Stimulated activated CD4-positive, alpha-beta T cell treated with anti-CD3 and anti-CD28 coated beads, Interleukin-1b, Interleukin-23, amount 100 ng/mL, for 24 hours (primary cell): ENCODE measurements at places on chromosomes 12 and 14.

DNA sequence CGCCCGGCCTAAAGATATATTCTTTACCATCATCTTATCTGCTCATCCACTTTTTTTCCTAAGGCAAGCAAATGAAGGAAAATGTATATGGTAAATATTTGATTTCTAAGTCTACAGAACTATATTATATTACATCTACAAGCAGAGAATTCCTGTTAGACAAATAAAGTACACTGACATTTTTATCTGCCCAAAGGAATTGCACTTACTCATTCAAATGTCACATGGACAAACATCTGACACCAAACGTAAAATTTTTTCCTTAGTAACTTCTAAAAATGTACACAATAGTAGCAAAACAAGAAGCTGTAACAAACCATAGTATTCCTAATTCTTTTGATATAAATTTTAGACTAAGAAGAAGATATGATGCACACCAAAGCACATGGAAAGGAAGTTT is 51.0 kb downstream of the SPPL3 start:
- DNase-seq = no peak

- no peak for DNase-seq
Measured at GRCh38 chr12:51832354-51833107, 16.0 kb downstream of the FIGNL2 start.

DNA sequence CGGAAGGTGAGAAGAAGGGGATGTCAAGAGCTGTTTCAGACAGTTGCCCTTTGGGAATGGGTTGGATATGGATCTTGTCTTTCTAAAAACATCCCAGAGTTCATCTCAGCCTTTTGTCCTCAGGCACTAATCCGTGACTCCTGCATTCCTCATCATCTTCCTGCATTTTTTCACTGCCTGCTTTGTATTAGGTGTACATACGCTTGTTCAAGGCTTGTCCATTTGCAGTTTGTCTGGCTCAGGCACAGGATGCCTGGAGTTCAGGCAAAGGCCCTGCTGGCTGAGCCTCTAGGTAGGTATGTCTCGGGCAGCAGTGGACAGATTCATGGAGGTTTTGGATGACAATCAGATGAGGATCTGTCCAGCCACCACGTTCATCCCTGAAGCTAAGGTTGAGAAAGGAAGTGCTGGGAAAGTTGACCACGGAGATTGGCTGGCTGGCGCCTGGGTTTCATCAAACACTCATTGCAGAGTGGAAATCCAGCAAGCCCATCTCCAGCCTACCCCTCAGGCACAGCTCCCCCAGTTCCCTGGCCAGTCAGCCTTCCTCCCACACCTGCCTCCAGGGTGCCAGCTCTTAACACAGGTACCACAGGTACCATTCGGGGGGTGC is 12.4 kb upstream of the TMEM106C start:
- no peak for DNase-seq

DNA sequence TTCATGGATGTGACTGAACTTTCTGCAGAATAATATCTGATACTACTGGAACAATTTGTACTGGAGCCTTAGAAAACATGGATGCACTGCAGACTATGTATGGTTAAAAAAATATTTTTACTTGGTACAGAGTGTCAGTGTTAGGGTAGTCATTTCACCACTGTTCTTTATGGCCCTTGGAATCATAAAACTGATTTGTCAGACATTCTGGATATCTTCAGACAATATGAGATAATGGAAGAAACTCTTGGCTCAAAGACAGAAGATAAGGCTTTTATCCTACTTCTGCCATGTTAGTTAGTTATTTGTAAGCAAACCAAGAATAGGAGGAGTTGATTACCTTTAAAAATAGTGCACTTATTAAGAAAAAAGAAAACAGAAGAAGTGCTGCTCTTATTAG is 209.4 kb downstream of the LRIG3 start:
- no peak for DNase-seq

DNA sequence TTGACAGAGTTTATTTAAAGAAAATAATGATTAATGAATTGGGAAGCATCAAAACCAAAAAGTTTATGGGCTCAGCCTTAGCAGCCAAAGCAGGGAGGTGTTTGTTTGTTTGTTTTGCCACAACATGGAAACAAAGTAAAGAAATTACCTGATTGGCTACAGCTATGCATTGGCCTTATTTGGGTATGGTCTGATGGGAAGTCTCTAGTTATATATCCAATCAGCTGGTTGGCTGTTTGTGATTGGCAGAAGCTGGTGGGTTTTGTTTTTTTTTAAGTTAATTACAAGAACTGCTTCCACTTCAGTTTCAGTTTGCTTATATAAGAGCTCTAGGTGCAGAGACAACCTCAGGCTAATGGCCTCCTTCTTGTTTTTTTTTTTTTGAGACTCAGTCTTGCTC is 4.6 kb upstream of the LEMD3 start:
- no peak for DNase-seq

DNA sequence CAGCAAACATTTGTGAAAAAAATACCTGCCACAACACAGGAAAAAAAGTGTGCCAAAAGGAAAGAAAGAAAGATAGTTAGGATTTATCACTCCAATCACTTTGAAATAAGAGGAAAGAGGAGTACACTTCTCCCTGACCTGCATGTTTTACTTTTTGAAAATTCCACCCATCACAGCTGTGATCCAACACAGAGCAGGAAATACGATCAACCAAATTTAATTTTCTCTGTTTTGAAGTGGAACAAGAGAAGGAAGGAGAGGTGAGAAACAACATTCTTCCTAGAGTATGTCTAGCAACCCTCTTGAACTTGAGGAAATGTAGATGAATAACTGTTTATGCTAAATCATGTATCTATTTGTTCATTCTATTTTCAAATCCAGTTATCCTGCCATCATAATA is 284.7 kb upstream of the SYT1 start:
- DNase-seq = no peak

GRCh38 chr12:72699362-72699761 is 427.2 kb downstream of the TRHDE start:
- no peak for DNase-seq

DNA sequence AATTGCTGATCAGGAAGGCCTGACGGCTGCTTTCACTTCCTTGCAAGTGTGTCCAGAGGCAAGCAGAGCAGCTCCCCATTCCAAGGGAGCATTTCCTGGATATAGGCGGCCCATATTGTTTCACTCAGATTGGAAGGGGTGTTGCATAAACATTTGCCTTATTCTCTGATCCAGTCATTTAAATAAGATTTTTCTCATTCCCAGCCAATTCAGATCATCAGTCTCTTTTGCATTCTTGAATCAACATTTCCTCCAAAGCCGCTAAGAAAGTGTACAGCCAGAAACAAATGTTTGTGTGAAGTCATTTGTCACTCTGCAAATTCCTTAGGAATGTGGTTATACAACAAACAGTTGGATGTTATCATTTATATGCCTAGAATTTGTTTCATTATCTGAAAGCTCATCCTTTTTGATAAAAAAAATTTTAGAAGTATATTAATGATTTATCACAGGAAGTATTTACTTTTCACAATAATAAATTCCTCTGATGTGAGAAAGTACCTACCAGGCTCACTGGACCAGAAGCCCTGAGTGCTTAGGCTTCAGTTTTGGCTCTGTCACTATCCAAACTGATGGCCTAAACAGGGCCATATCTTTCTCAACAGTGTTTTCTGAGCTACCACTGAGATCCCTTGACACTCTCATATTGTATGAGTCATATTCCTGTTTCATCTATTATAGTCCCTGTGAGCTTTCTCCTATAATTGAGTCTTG is 379.6 kb downstream of the CCDC91 start:
- no peak for DNase-seq

DNA sequence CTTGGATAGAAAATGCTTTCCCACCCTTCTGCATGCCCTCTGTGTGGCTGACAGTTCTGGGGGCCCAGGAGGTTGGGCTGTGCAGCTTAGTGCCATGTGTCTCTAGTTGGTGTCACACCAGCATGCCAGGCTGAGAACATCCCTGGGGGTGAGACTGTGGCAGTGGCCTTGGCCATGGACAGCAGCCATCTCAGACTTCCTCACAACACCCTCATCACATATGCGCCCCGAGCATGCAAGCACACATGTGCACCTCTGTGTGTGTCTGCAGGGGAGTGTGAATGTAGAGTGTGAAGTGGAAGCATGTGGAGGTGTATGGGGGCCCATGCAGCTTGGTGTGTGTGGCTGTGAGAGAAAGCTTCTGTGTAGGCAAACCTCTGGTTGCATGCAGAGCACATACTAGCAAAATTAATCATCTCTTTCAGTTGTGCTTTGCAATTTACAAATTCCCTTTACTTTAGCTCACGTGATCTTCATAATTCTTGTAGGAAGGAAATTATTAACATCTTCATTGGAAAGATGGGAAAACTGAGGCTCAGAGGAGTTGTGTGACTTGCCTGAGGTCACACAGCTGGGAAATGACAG is 8.4 kb downstream of the ASIC1 start:
- no peak for DNase-seq

GRCh38 chr14:45610318-45610717 is 357.3 kb upstream of the MIS18BP1 start:
- no peak for DNase-seq

DNA sequence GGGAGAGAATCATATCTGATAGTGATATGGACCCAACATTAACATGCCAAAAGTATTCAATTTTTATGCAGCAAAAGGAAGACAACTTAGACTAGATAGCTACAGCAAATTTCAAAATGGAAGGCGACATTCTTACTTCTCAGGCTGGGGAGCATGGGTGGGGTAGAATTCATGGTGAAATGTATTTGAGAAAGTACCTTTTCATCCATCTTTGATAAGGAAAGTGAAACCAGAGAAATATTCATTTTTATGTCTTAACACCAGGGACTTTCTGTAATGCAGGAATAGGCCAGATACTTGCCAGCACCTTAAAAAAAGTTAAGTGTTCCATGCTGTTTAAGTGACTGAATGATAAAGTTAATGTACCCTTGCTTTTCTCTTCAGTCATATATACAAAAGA is 13.4 kb downstream of the BTG1 start:
- no peak for DNase-seq

DNA sequence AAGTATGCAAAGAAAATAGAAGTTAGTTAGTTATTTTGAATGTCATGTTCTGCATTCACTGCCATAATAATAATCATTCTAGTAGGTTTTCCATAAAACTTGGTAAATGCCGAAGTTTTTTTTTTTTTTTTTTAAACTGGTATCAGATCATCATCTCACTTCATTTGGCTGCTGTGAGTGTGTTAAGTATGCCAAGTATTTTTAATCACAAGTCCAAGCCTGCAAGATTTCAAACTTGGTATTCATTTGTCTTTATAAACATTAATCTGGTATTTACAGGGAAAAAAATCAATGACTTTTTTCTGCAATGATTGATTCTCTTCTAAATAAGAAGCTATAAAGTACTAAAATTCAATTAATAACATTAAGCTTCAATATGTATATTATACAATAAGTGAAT is 248.9 kb downstream of the CCDC59 start:
- no peak for DNase-seq

- no peak for DNase-seq
Measured at GRCh38 chr12:68235576-68235975, 10.0 kb upstream of the IL26 start.

DNA sequence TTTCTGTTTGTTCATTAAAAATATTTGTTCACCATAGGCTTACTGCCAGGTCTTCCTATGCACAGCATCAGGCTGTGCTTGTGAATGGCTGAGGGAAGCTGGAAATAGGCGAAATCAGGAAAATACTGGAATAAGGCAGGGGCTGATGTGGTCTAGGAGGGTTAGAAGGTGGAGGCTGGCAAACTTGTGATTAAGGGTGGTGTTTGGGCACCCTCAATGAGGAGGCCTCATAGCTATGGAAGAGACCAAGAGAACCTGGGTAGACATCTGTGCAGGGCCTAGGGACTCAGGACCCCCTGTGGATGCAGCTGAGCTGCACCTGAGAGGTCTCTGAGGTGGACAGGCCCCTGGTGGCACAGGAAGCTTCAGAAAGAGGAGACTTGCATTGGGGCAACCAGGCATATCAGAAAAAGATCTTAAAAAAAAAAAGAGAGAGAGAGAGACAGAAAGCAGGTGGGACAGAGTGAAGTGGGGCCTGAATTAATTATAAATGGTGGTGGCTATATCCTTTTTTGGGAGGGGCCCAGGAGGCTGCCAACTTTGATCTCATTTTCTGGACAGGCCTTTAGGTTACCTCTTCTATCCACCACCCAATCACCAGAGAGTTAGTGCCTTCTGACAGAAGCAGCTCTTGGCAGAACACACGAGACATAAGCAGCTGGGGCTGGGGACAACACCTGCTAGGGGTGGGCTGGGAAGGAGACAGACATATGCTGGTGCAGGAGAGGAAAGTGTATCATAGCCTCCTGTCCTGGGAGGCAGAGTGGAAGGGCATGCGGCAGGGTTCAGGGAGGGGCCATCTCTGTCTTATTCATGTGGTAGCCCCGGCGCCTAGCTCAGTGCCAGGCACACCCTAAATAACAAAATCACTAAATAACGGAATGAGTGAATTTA is 46.7 kb upstream of the ATP23 start:
- DNase-seq = no peak
